SW 1271 (cell line): ENCODE measurements at places on chromosomes 2 and 18.

GRCh38 chr18:45686891-45687611 is 36.9 kb upstream of the SLC14A1 start:
- DNase-seq = no peak

GRCh38 chr2:236576953-236577352 is 7.3 kb downstream of the ACKR3 start:
- peak; percentile 60 for DNase-seq

GRCh38 chr2:54573537-54573919 is 117.4 kb downstream of the SPTBN1 start:
- no peak for DNase-seq

DNA sequence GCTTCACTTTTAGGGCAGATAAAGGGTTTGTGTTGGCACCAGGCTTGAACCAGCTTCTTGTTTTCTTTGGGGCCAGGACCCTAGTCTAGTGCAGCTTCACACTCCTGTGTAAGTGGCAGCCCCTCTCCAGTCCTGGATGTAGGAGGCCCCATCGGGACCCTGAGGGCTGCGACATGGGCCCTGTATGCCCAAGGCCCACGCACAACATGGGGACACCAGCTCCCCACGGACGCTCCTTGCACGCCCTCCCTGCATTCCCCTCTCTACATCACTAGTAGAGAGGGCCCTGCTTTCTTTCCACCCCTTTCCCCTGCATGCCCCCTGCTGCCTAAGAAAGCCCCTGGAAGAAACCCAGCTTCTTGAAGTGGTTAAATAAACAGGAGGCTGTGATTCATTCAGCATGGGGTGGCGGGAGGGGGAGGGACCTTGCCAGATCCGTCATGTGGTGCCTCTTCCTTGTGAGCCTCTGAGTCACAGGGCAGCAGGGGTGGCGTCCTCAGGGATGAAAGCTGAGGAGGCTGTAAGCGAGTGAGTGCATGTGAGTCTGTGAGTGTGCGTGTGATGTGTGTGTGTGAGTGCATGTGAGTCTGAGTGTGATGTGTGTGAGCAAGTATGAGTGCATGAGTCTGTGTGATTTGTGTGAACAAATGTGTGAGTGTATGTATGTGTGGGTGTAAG is 42.5 kb downstream of the COPS8 start:
- peak; percentile 44 for DNase-seq
